ENCODE measurements at places on chromosomes 1 and 21.

DNA sequence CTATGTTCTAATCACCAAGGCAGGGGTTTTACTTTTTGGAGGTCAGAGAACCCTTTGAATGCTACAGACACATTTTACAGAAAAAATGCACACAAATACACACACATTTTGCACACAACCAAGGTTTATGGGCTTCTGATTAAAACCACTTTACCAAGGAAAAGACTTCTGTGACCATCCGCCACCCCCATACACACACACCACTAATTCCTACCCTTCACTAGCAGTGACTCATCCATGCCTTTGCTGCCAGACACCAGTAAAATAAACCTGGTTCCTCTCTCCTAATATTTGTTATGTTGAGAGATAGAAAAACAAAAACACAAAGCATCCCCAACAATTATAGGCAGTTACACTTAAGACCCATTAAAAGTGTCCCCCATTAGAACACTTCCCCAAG lies 12.9 kb downstream of the PIGM start:
- DNase-seq = no peak

GRCh38 chr1:219010720-219011119 lies 163.0 kb upstream of the LYPLAL1 start:
- no peak for DNase-seq

DNA sequence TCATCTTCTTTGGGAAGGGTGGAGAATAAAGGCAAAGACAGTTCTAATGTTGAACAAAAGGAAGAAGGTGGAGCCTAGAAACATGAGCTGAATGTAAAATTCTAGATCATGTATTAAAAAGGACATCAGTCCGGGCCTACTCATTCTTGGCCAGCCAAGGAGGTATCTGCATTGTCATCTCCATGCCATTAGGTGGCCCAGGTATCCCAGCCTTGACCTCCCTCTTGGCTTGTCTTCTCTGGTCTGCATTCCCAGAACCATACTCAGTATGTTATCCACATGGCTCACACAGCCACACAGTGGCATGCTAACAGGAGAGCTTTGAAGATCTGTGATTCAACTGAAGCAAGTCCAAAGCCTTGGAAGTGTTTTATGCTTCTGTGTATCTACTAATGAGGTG lies 369.8 kb upstream of the KAZN start:
- DNase-seq = no peak

GRCh38 chr1:183873642-183874041 lies 68.7 kb downstream of the RGL1 start:
- DNase-seq = no peak

GRCh38 chr1:175338387-175339135 lies 146.0 kb upstream of the KIAA0040 start:
- DNase-seq = no peak

DNA sequence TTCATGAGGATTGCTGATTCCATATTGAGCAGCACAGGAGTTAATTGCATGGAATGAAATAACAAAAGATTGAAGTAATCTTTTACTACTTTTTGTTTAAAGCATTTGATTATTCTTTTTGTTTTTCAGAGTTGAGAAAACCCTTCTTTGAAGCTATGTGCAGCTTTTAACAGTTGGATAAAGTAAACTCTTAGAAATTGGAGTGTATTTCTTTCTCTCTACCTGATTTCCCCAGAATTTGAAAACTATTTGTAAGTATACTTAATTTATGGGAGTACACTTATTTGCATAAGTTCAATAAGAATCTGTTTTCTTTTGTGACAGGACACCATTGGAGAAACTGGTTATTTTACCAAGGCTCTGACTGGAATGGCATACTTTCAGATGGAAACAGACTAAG lies 133.6 kb downstream of the TRIM33 start:
- DNase-seq = no peak

DNA sequence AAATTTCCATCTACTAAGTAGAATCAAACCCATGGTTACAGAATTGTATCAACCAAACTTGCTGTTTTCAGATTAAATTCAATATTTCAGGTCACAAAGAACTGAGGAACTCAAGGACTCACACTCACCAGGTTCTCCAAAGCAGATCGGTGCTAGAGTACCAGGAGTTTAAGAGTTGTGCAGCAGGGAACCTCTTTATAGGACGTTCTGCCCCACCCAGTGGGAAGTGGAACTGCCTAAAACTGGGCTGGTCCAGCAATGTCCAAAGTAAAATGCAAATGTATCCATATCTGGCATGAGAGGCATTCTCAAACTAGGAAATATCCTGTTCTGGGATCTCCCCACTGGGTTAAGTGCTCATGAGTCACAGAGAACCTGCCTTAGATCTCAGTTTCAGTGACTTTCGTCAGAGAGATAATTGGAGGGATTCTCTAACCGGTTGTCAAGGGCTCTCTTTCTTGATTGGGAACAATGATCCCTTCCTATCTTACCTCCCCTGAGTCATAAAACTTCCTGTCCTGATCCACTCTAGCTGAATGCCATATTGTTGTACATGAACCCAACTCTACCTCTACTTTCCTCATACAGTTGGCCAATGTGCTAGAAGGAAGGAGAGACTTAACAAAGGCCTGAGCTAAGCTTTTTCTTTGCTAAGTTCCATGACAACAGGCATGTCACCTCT lies at the start of gene SPRR2D:
TSS of gene SPRR2D (minus strand) at position 171 of the 682 bp plus-strand sequence. CDS start 774 bp downstream, outside the sequence.
- DNase-seq = no peak

DNA sequence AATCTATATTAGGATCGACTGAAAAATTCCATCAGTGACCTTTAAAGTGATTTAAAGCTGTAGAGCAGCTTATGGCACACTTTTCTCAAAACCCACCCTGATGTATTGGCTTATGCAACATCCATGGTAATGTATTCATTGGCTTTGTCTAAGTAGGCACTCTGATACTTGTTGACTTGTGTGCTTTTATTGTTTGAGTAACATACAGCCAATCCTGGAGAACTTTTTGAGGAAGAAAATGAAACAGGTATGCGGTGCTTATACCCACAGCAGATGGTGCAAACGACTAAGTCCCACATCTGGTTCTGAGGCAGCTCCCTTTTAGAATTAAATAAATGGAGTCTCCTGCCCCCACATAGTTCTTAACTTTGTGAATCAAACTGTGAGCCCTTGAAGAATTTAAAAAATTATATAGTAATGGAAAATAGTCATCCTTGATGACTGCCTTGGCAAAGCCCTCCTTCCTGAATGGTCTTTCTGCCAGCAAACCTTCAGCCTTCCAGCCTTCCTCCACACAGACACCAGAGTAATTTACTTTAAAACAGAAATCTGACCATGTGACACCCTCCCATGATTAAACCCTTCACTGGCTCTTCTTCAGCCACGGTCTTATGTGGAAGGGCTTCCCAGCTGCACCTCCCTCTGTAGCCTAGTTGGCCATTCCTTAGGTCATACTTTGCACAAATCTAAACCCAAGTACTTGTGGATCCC lies 116.0 kb downstream of the BCAR3 start:
- no peak for DNase-seq

DNA sequence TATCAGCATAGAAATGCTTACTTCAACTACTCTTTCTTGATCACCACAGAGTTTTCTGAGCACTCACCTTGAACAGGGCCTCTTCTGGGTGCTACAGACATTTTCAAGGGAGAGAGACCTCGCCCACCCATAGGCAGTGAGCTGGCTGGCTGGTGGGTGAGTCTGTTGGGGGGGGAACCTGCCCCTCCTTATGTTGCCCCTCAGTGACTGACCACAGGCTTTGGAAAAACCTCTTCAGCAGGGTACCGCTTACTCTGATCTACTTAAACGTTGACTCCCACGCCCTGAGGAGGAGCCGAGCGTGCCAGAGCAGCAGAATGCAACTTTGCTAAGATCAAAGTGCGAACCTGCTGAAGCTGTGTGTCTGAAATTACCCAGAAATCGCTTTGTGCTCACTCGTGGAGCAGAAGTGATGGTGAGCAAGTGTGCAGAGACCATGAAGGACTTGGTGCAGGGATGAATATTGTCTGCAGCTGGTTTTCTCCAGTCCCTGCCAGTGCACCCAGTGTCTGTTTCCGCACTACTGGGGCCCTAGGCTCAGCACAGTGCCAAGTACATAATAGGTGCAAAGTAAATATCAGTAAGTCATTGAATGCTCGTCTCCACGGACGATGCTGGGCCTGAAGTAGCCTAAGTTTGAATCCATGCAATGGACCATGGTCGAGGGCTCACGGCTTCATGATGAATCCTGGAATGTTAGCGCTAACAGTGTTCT lies 158.7 kb upstream of the IRF2BP2 start:
- DNase-seq = no peak

GRCh38 chr1:60657926-60658325 lies 424.4 kb upstream of the NFIA start:
- DNase-seq = no peak

- no peak for DNase-seq
Observed at GRCh38 chr1:24288479-24288878, 30.7 kb upstream of the GRHL3 start.

DNA sequence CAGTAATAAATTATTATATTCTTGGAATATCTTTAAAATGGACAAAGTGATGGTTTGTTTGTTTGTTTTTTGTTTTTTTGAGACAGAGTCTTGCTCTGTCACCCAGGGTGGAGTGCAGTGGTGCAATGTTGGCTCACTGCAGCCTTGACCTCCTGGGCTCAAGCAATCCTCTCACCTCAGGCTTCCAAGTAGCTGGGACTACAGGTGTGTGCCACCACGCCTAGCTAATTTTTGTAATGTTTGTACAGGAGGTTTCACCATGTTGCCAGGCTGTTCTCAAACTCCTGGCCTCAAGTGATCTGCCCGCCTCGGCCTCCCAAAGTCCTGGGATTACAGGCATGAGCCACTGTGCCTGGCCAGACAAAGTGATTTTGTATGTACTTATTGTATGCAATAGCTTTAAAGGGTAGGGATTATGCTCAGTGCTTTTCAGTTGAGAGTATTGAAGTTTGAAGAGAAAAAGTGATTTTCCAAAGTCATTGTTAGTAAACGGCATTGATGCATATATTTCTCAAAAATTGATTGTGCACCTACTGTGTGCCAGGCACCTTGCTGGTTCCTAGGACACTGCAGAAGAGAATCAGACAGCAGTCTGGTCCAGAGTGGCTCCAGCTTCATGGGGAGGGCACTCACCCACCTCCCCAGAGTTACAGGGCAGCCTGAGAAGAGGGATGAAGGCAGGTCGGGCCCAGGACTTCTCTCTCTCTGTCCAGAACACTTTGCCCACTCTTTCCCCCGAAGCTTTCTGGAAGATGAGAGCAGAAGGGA lies 34.2 kb upstream of the TTC22 start:
- DNase-seq = no peak

GRCh38 chr1:67031121-67031858 lies 22.7 kb downstream of the SLC35D1 start:
- no peak for DNase-seq

DNA sequence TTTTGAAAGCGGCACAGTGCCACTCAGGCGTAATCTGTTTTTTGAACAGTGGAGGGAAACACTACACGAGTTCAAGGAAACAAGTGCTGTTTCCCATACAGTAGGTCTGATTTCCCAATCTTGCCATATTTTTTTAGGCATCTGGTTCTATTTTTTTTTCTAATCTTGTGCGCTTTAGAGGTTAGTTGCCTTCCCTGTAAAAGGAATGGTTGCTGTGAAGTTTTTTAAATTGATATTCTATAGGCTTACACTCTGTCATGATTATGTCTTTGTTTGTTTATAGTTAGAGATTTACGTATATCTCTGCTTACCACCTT lies 1.2 kb downstream of the NASP start:
- no peak for DNase-seq

Measured in substantia nigra (tissue), 51 donors.